ENCODE measurements at places on chromosomes 7 and 10. TPM values are rescaled to one million over a fixed set of nuclear protein-coding genes. Genes with fewer than 3 reads are reported as not detected.

Gene PLA2G12B
- not detected for total RNA-seq

Gene PODXL
- 4.7 TPM for total RNA-seq

Gene GNAT3
- not detected for total RNA-seq

Gene EXOC6
- 8.9 TPM for total RNA-seq

Gene AIFM2
- 5.8 TPM for total RNA-seq
